ENCODE measurements at places on chromosomes 7 and 10. TPM values are rescaled to one million over a fixed set of nuclear protein-coding genes. Genes with fewer than 3 reads are reported as not detected.

COBL gene
- total RNA-seq: 21.3 TPM

C10orf143 gene
- 3.6 TPM for total RNA-seq

MSS51 gene
- total RNA-seq: 4.2 TPM

CRHR2 gene
- total RNA-seq: not detected

ANXA8 gene
- not detected for total RNA-seq

IKZF1 gene
- total RNA-seq: 0.36 TPM

CDCA7L gene
- total RNA-seq: 53.0 TPM

WNT8B gene
- 3.1 TPM for total RNA-seq

Data from progenitor cell of endocrine pancreas (in vitro differentiated cells).